Stimulated activated CD4-positive, alpha-beta T cell treated with anti-CD3 and anti-CD28 coated beads, Interleukin-12 subunit alpha, Interleukin-12 subunit beta, amount 100 ng/mL, for 48 hours (primary cell): ENCODE measurements at places on chromosomes 4 and X.

GRCh38 chr4:11183356-11183740, 245.3 kb downstream of the HS3ST1 start:
- no peak for DNase-seq

GRCh38 chr4:110629780-110630687, 7.2 kb upstream of the PITX2 start:
- DNase-seq, result no peak

DNA sequence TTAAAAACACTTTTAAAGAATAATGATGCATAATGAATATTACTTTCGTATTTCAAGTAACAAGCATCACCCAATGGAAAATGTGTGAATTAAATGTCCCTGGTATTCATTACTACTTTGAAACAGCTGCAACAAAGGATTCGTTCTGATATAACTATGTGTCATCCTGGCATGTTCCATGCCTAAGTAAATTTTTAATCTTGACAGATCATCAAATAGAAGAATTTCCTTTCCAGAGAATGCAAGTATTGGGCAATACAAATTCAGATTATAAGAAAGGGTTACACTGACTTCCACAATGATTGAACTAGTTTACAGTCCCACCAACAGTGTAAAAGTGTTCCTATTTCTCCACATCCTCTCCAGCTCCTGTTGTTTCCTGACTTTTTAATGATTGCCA, 105.3 kb downstream of the SPCS3 start:
- DNase-seq, result no peak

- DNase-seq, result no peak
Observed at GRCh38 chr4:109211671-109212070, 90.8 kb downstream of the COL25A1 start.

DNA sequence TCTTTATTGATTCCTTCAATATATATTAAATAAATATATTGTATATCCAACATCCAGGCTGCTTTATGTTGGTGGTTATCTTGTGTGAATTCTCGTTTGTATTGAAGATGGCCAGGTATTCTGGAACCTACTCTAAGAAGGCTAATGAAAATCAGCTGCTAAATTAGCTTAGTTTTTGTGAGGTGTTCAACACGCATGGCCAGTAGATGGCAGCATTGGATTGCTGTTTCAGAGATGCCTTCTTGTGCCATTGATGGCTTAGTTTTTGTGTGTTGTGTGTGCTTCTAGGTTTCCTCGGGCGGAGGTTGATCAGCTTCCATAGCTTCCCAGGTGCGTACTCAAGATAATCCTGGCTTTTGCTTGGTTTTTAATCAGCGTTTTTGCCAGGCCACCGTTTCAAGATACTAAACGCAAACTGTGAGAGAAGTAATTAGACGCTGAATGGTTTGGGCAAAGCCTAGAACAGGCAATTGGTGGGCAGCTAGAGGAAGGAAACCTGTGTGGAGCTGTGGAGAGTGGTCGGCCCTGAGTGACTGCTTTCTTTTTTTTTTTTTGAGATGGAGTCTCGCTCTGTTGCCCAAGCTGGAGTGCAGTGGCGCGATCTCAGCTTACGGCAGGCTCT, 15.1 kb downstream of the NOCT start:
- DNase-seq, result peak; percentile 47

GRCh38 chr4:168021666-168022065, 70.7 kb upstream of the ANXA10 start:
- DNase-seq, result no peak

DNA sequence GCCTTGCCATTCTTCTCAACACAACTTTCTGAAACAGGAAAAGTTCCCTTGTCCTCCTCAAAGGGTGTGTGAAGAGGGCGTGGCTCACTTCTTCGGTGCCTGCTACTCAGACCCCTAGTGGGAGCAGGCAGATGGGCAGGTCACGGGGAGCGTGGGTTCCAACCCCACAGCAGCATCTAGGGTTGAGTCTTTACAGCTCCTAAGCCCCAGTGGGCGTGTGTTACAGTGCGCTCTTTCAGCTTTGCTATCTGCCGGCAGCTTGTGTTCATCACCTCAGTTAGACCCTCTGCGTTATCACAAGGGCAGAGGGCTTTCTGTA, 57.5 kb upstream of the KLF3 start:
- no peak for DNase-seq

DNA sequence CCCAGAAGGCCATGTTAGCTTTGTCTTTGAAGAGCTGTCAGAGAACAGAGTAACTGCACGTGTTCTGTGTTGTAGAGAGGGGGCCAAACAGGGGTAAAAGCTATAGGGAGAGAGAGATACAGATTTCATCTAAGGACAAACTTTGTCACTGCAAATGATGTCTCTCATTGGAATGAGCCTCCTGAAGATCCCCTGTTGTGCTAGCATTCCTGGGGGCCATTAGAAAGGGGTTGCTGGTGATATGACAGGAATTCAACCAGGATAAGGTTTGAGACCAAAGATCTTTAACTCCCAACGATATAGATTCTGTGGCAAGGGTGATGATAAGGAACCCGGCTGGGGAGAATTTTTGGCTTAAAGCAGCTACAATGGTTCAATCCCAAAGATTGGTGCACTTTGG, 16.8 kb downstream of the MID1 start:
- no peak for DNase-seq

- DNase-seq, result no peak
Observed at GRCh38 chrX:135403374-135403773, 18.4 kb upstream of the SMIM10L2A start.

DNA sequence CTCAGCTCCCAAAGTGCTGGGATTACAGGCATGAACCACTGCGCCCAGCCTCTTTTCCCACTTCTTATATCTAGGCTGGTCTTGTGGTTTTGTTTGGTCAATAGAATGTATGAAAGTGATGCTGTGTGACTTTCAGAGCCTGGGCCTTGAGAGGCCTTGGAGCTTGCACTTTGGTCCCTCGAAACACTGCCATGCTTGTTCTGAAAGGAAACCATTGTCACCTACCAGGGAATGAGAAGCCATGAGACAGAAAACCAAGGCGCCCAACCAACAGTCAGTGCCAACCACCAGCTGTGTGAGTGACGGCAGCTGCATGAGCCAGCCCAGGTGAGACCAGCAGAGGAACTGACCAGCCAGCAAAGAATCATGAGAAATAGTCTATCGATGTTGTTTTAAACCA, 57.4 kb downstream of the SCD5 start:
- DNase-seq, result no peak

DNA sequence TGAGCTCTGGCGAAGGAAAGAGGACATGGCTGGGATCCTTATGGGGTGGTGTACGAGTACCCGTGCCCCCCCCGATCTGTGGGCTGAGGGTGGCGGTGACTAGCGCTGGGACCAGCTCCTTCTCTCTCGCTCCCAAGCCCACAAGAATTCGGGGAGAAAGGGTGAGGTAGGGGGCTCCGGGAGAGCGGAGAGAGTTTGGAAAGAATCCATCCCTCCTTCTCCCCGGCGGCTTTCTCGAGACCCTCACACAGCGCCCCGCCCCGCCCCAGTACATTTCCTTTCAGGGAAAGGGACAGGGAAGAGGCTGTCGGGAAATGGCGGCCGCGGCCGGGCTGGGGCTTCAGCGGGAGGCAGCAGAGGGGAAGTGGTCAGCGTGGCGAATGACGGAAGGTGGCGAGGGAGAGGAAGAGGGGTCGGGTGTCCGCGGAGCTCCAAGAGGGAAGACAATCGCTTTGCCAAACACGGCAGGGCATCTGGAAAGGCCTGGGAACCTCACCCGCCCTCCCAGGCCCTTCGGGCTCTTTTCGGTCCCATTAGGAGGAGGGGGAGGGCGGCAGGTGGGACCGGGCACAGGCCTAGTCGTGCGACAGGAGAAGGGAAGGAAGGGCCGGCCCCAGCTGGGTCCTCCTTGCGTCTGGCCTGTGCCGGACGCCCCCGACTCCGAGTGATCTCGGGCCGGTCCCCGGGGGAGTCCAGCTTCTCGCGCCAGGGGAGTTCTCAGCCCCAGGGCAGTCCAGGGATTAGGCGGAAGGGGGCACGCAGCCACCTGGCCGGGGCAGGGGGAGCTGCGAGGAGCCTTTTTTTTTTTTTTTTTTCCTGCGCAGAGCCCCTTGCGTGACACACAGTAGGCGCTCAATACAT, 10.2 kb downstream of the HNRNPH2 start:
- DNase-seq, result peak; percentile 34

DNA sequence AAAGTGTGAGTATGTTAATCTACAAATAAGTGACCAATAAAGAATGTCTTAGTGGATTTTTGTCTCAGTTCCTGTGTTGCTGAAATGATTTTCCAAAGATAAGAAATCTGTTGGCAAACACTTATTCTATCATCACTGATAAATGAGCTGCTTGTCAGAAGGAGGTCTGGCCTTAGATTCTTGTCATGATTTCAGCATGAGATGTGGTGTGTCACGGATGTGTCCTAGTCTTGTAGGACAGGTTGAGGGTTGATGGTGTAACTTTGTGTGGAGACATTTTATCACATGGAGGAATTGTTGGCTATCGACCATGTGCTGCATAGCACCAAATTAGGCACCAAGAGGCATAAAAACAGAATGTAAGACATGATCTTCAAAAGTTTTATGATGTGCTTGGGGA, 31.8 kb upstream of the LIMCH1 start:
- DNase-seq, result no peak

DNA sequence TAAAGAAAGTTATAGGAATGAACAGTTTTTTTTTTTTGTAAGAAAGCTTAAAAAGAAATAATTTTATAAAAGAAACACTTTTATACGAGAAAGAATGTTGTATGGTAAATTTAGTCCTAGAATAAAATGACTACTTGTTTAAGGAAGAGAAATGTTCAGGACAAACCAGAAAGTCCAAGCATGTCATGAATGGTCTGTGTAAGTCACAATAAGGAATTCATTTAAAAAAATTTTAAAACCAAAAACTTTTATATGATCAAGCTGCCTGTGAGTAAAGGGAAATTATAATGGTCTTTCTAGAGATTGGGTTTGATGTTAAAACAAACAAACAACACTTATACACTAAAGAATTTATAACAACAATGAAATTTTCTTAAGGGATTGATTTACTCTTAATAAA, 858.9 kb upstream of the PCDH7 start:
- DNase-seq, result no peak

GRCh38 chr4:173045571-173045970, 123.0 kb upstream of the GALNT7 start:
- DNase-seq, result no peak

- no peak for DNase-seq
Observed at GRCh38 chr4:147479376-147479775, 1.5 kb upstream of the EDNRA start.

DNA sequence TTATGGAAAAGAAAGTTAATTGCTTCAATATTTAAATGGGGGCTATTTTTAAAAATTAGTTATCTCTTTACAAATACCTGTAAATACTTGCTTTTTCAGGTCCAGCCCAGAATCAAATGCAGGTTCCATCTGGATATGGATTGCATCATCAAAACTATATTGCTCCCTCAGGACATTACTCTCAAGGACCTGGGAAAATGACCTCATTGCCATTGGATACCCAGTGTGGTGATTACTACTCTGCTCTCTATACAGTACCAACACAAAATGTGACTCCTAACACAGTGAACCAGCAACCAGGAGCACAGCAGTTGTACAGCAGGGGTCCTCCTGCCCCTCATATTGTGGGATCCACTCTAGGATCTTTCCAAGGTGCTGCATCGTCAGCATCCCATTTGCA, 29.2 kb downstream of the SEC24B start:
- DNase-seq, result no peak

DNA sequence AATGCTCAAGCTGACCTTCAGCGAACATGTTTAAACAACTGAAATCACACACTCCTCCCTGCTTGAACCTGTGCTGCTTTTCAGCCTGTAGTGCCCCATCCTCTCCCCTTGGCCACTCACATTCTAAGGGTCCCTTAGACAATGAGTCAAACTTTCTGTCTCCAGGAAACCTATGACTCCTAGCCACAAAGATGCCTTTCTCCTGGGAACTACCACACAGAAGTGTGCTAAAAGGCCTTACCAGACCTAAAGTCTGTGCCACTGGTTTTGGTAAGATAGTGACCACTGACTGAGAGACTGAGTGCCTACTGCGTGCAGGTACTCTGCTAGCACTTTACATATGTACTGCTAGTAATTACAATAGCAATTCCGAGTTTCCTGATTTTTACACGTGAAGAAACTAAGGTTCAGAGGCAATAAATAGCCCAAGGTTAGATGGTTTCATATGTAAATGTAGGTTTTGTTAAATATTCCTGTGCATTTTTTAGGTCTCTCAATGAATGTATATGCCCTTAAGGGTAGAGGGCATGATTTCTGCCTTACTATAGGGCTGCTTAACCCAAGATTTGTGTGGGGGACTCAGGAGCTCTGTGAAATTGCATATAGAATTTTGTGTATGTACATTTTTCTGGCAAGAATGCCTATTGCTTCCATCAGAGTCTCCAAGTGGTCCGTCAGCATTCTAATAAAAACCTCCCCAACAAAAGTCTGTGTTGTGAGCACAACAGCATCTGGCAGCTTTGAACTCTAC, 71.1 kb downstream of the NSG1 start:
- DNase-seq, result no peak

- DNase-seq, result no peak
Observed at GRCh38 chrX:109987884-109988283, 15.0 kb upstream of the TMEM164 start.

DNA sequence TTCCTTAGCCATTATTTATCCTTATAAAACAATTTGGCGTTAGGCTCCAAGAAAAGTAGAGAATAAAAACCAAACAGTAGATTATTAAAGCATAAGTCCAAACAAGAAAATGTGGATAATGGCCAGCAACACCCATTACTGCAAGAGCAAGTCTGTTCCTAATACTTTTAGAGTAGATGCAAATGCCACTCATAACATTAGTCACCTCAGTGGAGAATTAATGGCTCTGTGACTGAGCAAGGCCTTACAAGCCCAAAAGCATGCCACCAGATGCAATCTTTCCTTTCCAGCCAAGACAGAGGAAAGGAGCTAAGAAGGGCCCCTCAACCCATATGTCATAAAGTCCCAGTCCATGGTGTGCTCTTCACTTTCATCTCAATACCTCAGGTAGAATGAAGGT, 373.8 kb downstream of the OPHN1 start:
- no peak for DNase-seq

GRCh38 chr4:118033148-118034052, 886 bp upstream of the NDST3 start:
- no peak for DNase-seq

GRCh38 chr4:165542476-165542875, 163.7 kb downstream of the CPE start:
- no peak for DNase-seq

- DNase-seq, result no peak
Observed at GRCh38 chr4:108751321-108751720, 11.5 kb downstream of the ETNPPL start.

GRCh38 chr4:122614621-122615020, 6.2 kb downstream of the IL21 start:
- DNase-seq, result no peak
